ENCODE measurements at places on chromosomes 4 and X. TPM values are rescaled to one million over a fixed set of nuclear protein-coding genes. Genes with fewer than 3 reads are reported as not detected.

Gene TGIF2LX
- total RNA-seq = not detected

Gene LDOC1
- 11.1 TPM for total RNA-seq

Gene FBXW7
- 122 TPM for total RNA-seq

Gene AMOT
- total RNA-seq = 3.6 TPM

Gene TMA16
- 20.2 TPM for total RNA-seq

Gene AGA
- 25.5 TPM for total RNA-seq

Gene HSPA4L
- total RNA-seq = not detected

Gene TMPRSS11F
- total RNA-seq = not detected

Gene CYLC1
- not detected for total RNA-seq

All from T-cell (primary cell).